ENCODE measurements at places on chromosomes 5 and 9.
A peak's percentile ranks its signal among the peaks of the same experiment; 100 is the strongest.

DNA sequence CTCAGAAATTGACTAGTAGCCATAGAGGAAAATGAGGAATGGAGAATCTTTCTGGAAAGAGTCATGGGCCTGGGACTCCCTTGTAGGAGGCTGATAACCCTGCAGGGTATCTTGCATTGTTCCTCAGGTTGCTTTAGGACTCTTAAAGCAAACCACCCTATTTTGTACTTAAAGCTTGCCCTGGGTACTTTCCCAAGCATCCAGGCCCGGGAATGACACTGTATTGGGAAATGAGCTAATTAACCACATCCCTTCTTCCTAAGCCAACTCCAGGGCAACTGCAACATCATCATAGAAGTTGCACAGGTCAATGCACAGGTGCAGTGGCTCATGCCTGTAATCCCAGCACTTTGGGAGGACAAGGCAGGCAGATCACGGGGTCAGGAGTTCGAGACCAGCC lies 55.9 kb downstream of the UGCG start:
- DNase-seq = no peak

DNA sequence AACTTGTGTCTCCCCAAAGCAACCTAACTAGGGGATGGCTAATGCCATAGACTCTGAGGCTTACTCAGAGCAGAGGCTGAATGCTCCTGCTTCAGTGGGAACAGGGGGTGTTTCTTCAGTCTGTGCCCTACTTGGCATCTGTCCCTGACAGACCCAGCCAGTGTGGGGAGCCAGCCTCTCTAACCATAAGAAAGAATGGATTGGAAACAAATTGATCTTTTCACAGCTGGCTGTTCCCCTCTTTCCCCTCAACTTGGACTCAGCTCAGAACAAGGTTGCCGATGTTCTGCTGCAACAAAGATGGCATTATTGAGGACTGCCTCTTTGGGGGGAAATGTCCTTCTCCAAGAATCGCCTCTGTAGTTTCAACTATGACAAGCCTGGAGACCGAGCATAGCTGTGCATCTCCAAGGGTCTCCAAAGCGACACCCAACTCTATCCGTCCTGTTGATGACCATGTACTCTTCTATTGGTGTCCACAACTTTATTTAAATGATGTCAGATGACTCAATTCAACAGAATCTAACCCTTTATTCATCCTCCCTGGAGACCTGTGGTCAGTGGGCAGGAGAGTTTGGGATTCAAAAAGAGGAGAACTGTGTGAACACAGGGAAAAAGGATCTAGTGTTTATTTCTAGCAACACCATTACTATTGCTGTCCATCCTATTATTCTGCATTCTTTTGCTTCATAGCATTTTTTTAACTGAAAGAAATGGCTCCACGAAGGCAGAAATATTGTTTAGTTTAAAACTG lies 24.7 kb upstream of the TNC start:
- DNase-seq = no peak

DNA sequence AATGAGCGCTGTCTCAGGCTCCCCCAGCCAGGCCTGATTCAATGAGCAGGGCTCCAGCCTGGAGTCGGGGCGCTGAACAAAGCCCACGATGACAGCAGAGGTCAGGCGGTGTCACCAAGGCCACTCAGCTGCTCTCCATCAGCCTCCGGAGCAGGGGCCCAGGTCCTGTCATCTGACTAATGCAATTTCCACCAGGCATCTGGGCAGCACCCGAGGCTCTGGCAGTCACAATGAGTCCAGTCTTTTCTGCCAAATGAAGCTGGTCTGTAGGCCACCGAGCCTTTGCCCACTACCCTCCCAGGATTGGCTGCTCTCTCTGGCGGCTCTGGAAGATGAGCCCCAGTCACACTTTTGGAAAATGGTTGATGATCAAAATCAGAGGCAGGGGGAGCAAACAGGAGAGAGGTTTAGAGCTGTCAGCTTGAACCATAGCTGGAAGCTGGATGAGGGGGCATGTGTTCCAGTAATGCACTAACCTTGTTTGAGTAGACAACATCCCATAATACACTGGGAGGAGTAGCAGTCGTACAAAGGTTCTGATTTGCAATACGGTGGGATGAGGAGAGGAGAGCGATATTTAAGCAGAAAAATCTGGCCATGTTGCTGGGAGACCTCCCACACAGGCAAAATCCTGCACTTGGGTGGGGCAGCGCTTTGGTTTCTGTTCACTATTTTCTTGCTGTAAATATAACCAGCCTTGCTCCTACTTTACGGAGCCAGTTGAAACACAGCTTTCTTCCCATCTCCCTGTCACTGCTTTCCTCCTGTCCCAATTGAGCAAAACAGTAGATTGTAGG lies 306.4 kb upstream of the PANK3 start:
- no peak for DNase-seq

GRCh38 chr9:37998881-37999587 lies 70.0 kb downstream of the SHB start:
- DNase-seq = peak; percentile 73

GRCh38 chr9:131703697-131704096 lies 36.2 kb downstream of the RAPGEF1 start:
- no peak for DNase-seq

DNA sequence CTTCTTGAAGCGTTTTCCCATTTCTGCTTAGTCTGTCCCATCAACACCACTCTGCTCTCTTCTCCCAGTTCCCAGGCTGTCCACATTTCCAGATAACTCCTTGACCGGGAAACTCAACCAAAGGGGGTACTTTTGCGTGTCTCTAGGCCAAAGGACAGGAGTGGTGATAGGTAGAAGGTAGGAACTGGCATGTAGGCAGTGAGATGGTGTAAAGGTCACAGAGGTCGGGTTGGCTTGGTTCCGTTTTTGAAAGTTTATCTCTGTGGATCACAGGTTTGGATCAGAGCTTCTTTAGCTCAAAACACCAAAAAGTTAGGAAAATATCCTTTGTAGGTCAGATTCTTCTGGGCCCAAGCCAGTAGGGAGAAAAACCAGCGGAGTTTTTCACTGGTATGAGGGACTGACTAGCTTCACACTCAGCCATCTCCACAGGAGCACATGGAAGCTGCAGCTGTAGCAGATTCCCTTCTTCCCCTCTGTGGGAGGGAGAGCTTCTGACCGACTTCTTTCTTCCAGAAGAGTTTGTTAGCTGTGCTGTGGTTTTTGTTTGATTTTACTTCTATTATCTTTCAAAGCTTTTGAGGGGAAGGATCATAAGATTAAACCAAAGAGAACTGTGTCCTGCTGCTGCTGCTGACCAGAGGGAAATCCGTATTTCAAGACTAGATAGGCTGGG lies 98.4 kb upstream of the DMRT1 start:
- DNase-seq = no peak

GRCh38 chr5:10220248-10220647 lies 29.4 kb downstream of the ATPSCKMT start:
- no peak for DNase-seq

DNA sequence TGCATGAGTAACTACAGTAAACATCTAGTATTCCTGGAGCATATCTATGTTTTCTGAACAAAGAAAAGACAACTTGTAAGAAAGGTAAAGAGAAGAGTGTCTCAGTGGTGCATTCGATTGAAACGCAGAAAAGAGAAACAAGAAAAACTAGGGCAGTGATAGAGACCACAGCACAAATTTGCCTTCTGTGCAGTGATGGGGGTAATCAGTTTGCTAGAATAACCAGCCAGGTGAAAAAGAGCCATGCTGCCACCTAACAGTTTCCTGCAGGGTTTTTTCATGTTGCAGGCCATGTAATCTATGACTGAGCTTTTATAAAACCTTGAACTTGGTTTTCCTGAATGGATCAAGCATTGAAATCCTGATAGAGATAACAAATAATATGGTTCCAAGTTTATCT lies 198.4 kb upstream of the MEF2C start:
- DNase-seq = no peak

DNA sequence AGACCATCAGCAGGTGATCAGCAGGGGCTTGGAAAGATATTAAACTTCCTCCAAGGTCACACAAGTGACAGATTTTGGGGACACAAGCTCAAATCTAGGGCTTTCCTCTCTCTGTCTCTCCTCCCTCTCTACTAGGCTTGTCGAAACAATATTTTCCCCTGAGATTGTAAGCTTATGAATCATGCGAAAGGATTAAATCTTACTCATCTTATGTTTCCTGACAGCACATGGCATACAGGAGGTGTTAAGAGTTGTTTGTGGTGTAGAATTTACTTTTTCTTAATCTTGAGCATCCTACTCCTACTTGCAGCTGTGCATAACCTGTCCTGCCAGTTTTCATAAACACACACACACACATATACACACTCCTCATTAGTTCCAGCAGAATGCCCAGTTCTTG lies 186.3 kb downstream of the MARCHF11 start:
- no peak for DNase-seq

DNA sequence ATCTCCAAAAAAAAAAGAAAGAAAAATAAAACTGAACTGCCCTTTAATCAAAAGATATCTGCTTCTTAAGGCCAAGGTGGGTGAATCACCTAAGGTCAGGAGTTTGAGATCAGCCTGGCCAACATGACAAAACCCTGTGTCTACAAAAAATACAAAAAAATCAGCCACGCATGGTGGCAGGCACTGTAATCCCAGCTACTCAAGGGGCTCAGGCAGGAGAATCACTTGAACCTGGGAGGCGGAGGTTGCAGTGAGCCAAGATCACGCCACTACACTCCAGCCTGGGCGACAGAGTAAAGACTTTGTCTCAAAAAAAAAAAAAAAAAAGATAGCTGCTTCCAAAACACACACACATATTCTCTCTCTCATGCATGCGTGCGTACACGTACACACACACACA lies 17.8 kb downstream of the SCAI start:
- DNase-seq = no peak

DNA sequence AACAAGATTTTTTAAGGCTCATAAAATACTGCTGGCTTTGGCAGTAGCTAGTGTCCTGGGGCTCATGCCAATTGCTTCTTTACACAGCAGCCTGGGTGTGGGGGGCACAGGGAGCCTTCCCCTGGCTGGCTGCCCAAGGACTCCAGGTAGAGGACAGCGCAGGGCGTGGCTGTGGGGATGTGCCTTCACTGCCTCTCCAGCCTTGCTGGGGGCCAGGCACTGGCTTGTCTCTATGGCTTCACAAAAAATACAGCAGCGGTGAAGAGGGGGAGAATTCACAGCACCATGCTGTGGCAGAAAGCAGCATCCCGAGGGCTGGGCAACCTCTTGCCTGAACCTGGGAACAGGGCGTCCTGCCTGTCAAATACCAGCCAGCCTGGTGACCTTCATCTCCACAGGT lies 57.4 kb downstream of the DAP start:
- no peak for DNase-seq

GRCh38 chr5:135353952-135354721 lies 44.9 kb downstream of the MACROH2A1 start:
- no peak for DNase-seq

- DNase-seq = no peak
Measured at GRCh38 chr5:32088214-32088613, 85.9 kb downstream of the GOLPH3 start.

DNA sequence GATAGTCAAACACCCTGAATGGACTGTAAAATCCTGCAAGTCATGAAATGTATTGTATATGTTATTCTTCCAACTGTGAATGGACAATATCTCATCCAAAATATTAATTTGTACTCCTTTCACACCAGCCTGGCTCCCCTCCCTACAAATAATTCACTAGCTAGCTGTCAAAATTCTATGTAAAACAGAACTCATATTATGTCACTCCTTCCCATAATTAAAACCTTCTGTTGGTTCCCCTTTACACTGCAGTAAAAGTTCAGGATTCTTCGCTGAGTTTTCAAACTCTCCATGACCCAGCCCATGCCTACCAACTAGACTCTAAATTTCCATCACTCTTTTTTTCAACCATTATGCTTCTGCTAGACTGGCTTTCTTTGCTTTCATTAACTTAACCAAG lies 857.1 kb downstream of the TAF11L14 start:
- no peak for DNase-seq

GRCh38 chr9:84655447-84655846 lies 14.1 kb upstream of the NTRK2 start:
- no peak for DNase-seq

DNA sequence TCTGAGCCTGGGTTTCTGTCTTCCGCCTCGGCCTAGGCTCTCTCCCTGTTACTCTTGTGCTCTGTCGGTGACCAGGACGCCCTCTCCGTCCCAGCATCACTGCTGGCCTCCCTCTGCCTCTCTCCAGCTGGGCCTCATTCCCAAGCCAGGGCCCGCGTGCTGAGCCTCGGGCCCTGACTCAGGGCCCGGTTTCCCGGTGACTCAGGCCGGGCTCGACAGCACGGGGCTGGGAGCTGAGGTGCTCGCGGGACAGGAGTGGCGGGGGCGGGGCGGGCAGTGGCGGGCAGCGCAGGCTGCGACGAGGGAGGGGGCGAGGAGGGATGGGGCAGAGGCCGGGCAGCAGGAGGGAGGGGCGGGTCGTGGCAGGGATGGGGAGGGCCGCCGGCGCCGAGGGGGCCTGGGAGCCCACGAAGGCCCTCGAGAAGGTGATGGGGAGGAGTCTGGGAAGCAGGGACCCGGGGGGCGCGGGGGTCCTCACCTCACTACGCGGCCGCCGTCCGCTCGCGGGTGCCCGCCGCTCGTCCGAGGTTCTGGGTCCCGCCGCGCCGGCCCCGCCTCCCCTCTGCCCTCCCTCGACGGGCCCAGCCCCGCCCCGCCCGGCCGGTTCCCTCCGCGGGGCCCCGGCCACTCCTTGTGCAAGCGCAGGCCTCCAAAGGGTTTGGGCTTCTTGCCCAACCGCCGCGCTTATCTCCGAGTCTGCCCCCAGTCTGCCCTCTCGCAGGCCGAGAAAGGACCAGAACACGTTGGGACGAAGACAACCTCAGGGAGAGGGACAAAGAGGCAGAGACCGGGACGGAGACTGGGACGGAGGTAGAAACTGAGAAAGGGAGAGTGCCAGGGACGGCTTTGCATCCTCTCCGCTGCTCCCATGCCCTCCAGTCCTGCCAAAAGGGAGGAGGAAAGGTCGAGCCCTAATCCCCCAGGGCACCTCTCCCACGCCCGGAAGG lies at the start of gene ARAP3:
ARAP3 (minus strand) TSS at position 536 of the 947 bp plus-strand sequence. CDS start 1,744 bp downstream, outside the sequence.
- peak; percentile 83 for DNase-seq

DNA sequence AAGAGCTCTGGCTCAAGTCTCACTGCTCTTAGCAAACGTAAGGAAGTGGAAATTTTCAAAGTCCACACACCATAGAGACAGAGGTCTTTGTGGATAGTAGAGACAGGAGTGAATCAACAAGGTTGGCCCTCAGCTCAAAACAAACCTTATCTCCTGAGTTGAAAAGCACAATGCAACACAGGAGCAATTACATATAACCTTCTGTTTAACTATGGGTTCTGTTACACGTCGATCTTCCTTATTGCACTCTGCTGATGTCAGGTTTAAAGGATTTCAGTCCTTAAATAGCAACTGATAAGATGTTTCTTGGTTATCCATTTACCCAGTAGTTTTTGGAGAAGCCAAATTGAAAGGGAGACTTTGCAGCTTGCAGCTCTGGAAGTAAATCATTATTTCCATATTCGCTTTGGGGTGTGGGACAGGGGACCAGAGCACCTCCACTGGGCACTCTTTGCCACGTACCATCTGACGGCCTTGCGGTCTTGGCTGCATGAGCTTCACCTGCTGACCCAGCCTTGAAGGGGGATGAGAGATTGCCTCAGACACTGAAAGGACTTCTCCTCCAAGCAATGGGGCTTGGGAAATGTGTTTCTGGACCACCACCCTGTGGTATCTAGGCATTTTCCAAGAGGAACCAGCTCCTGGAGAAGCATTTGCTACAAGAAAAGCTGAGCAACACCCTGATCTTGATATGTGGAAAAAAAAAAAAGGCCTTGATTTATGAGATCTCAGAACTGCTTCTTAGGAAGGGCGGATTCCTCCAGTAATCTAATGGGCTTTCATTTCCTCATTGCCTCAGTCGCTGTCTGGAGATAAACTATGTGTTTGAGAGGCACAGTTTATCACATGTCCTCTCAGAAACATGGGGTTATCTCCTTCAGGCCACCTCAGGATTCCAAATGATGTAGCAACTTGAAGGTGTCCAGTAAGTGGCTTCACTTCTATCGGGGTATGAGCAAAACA lies 56.2 kb upstream of the ZNF622 start:
- DNase-seq = no peak

- DNase-seq = no peak
Measured at GRCh38 chr5:57276353-57276752, 102.5 kb downstream of the GPBP1 start.
